CD4-positive, alpha-beta T cell treated with Interleukin-15 for 1 hour (primary cell): ENCODE measurements at places on chromosomes 11 and 22.

GRCh38 chr11:64771861-64772260 lies 6.5 kb downstream of the SF1 start:
- no peak for DNase-seq

DNA sequence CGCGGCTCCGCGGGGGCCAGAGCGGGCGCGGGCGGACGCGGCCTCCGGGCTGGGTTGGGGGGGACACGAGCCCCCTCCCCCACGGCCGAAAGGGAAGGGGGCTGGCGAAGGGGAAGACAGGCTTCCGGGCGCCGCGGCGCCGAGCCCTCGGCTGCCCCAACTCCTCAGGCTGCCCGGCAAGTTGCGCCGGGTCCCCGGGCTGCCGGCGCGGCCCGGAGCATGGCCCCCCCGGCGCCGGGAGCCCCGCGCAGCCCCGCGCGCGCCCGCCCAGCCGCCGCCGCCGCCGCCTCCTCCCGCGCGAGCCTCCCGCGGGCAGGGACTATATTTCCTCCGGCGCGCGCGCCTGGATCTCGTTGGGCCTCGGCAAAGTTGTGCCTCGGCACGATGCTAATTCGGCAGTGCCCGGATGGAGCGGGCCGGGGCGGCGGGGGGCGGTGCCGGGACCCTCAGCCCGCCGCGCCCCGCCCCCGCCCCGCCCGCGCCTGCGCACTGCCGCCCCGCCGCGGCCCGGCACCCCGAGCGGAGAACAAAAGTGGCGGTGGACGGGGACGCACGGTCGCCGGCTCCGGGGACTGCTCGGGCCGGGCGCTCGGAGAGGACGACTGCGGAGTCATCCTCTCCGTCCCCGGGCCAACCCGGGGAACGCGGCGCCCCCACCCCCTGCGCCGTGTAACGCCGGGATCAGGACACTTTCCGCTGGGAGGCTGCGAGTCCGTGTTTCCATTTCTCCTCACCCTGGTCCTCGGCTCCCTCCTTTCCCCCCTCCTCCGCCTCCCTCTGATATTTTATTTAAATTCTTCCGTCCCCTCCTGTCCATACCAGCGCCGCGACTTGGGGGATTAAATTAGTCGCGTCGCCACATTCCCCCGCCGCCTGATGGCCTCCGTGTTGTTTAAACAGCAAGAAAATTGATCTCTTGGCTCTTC lies at the start of gene PHF21B:
TSS of gene PHF21B (minus strand) at position 400 of the 926 bp plus-strand sequence. CDS start 456 bp downstream, outside the sequence.
- DNase-seq: no peak

- no peak for DNase-seq
These were observed 11.9 kb downstream of the MGAT3 start for GRCh38 chr22:39468487-39469325.

DNA sequence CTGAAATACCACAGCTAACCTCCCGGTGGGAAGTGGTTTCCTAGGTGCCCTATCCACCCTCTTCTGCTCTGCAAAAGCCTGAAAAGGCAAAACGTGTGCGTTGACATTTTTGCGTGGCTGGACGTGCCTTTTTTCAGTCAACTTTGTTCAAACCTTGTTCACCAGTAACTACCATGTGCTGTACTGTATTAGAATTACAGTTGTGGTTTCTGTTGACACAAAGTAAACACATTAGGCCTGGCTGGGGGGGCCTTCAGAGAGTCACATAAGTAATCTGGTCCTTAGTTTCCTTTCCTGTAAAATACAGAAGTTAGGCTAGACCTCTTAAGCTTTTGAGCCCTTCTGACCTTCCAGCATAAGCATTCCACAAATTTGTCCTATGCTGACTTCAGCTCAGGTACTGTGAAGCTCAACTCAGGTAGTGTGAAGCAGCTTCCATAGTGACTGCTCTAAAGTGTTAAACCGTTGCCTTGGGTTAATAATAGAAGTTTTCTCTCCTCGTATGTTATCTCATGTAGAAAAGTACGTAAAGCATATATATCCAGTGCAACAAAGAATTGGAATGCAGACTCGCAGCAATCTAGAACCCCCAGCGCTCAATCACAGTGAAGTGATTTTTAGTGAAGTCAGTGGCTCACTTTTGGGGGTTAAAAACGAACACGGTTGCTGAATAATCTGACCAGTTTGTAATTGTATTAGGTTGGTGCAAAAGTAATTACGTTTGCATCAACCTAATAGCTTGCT lies 1.8 kb downstream of the EWSR1 start:
- DNase-seq: no peak

DNA sequence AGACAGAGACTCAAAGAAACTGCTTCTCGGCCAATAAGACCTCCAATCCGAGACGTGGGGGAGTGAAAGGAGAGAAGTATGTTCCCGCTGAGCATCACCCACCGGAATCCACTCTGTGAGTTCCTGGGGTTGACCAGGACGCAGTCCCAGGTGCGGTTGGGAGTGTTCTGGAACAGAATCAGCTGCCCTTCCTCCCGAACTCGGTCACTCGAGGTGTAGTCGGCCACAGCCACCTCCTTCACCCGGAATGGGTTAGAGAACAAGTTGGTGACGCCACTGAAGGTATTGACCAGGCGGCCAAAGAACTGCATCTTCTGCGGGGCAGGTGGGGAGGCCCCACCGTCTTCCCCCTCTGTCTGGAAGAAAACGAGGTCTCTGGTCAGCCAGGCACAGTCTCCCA lies 12.5 kb downstream of the PLA2G6 start:
- no peak for DNase-seq

DNA sequence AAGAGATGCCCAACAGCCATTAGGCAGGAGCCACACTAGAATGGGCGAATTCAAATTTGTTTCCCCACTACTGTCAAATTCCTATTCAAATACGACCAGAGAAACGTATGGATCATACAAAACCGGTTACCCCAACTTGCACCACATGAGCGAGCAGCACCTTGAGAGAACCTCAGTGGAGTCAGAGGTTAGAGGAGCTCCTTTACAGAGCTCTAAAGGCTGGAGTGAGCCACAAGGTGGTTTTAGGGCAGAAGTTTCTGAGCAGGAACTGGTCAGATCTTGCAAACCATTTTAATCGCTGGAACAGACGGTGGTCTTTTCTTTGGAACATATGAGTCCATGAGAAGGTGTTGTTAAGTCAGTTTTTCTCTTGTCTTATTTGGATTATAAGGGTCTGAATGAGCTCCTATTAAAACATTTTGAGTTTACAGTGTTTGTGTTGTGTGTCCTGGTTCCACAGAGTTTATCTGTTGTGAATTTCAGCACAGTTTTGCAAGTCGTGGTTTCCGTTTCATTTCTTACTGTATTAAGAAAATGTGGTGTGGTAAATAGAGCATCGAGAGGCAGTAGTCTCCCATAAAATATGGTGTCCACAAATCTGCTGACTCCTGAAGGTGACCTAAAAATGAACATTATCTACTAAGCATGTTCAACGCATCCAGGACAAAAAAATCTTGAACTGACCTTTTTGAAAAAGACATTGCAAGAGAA lies 471.7 kb downstream of the NTM start:
- DNase-seq: no peak
